ENCODE measurements at places on chromosomes 7 and 10.

DNA sequence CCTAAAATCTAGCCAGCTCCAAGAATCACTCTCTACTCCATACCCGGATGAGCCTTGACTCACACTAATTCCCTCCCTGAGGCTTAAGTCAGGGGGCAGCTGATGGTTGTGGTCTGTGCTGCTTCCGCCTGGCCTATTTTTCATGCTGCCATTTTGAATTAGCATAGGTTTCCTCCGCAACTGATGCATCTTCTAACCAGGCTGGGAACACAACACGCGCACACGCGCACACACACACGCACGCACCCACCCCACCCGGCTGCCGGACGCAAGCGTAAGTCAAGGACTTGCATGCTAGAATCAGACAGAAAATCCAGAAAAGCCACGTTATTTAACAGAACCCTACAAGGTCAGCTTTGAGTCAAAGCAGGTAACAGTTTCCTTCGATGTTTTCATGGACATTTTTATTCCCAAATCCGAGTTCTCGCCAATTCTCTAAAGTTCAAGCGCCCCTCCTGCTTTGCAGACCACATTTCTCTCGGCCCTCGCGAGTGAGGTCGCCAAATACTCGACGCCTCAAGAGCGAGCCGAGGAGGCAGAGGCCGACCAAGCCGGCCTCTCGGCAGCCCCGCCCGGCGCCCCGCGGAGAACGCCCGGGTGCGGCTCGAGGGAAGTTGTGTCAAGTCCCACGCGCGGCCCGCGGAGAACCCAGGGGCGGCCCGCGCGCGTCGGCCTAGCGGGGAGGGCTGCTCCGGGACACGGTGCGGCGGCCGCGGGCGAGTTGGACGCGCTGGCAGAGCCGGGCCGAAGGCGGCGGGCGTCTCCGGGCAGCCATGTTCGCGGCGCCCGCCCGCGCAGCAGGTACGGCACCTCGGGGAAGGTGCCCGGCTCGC lies 961 bp downstream of the SCRN1 start:
- DNase-seq: peak; percentile 66

GRCh38 chr7:16794986-16795385 lies 9.8 kb downstream of the AGR2 start:
- no peak for DNase-seq

DNA sequence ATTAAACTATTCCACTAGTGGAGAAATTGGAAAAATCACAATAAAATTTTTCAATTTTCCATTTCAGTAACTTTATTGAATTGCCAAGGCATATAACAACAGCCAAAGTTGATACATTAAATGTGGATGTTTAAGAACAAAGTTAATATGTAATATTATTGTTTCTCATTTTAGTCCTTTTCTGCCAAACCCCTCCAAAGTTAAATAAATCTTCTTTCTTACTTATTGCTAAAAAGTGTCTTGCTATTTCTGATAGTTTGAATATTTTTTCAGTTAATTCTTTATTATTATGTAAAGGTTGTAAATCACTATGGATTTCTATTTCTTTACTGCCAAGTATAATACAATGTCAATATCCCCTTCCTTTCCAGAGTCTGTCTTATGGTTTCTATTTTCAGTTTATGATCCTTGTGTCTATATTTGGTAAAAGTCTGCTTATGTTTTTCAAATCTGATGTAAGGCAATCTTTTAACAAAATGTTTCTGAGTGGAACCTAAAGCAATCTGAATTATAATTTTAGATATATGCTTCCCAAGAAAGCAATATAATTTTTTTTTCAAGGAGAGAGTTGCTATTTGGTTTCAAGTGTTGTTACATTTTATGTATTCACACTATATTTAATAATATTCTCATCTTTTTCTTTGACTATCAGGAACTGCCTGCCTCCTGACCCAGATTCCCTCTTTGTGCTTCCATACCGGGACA lies 80.3 kb upstream of the RHOBTB1 start:
- peak; percentile 17 for DNase-seq

GRCh38 chr10:63866747-63867140 lies 345.5 kb downstream of the REEP3 start:
- DNase-seq: peak; percentile 32

GRCh38 chr7:136294977-136295376 lies 317.8 kb upstream of the MTPN start:
- DNase-seq: no peak

DNA sequence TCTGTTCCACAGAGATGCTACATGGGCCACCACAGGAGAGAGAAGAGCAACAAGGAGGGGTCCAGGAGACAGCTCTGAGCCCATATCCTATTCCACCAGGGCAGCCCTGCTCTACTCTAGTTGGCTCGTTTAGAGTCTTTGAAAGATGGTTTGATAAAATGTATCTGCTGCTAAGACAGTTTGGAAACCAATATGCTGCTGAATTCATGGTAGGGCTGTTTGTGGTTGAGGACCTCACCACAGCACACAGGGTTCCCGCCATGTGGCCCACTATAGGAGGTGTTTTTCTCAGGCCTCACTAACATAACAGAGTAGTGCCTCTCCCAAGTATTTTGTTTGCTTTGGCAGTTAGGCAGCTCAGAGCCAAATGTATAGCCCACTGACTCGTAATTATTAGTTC lies 35.8 kb upstream of the ZC3HAV1L start:
- DNase-seq: no peak

DNA sequence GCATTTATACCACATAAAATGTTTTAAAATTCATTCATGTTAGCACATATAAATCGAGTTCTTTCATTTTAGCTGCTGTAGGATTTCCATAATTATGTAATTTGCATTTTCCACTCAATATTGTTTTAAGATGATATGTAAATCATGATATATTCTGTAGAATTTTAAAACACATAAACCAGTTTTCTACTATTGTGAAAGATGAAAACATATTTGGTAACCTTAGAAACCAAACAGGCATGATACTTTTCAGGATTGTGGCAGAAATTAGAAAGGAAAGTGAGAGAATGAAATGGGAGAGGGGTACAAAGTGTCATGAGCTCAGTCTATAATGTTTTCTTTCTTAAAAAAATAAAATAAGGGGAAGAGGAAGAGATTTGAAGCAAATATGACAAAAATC lies 269.3 kb downstream of the PPP1R3A start:
- no peak for DNase-seq

- DNase-seq: no peak
These were observed 814.6 kb downstream of the LRMDA start for GRCh38 chr10:76245951-76246495.

GRCh38 chr7:79221211-79221610 lies 232.3 kb downstream of the MAGI2 start:
- DNase-seq: no peak

DNA sequence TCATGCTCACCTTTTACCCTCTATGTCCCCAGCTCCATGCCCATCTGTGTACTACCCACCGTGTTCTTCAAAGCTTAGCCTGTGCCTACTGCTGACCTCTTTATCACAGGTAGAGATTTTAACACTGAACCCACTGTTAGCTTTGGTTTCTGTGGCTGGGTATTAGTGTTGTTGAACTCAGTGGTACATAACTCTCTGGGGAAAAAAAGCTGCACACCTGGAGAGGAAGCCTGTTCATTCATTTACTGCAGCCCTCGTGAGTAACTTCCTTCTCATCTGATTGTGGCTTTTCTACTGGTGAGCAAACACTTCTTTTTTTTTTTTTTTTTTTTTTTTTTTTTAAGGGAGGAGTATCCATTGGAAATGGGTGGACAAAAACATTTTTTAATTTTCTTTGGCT lies 326.3 kb downstream of the CCSER2 start:
- DNase-seq: no peak
